SK-MEL-5 (cell line): ENCODE measurements at places on chromosomes 16 and 17.

- DNase-seq, result no peak
Observed at GRCh38 chr17:80363518-80364090, 51.4 kb upstream of the ENDOV start.

DNA sequence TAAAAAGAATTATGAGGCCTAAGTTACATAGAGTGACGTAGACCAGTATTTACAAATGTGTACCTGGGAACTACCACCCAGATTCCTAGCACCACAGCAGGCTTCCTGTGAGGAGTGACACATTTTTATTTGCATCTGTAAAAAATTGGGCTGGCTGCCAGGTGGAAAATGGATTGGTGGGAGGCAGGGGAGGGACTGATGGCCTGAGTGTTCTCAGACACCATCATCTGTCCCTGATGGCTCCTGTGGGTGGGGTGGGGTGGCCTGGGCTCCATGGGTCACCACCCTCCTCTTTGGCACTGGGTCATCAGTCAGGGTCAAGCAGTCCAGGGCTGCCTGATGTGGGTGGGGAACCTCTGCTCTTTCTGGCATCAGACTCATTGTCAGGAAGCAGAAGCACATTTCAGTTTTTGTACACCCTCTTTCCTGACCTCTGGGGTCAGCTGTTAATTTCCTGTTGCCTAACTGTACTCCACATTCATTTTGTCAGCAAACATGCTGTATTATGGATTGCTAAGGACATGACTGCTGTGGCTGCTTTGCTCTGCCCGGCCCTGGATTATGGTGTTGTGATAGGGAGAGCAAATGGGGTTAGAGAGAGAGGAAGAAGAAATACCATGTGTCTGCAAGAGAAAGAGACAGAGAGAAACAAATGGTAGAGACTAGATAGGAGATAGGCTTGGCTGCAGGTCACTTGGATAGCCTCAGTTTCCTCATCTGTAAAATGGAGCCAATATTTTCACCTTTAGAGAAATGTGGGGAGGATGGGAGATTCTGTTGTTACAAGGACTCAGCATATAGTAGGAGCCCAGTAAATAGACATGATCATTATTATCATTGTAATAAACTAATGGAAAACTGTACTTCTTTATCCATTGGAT lies 11.6 kb upstream of the MFAP4 start:
- DNase-seq, result no peak

DNA sequence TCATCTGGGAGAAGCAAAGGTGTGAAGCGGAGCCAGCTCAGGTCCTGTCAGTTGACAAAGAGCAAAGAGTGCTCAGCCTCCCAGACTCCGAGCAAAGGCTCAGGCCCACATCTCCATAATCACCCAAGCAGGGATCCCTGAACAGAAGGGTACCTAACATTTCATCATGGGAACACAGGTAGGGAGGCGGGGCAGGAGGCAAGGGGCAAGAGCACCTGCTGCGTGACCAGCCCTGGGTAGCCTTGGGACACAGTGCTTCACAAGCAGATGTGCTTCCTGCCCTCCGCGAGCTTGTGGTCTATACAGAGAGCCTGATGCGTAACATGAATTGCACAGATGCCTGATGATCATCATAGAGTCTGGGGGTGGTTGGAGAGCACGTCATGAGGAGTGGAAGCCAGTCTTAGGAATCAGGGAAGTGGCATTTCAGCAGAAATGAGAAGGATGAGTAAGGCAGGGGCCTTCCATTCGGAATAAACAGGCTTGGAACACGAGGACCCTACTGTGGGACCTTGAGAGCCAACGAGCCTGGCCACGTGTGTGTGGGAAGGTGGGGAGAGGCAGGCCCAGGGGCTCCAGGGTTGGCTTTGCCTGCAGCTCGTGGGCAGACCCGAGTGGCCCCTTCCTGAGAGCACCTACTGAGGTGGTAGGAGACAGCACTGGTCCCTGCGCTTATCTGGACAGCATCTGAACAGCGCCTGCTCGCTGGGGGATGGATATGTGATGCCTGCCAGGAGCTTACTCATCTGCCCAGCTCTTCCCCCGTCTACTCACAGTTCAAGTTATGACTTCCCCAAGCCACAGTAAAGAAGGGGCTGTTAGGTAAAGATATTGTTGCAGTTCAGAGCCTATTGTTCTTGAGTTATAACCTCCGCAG lies 125.8 kb downstream of the CCDC182 start:
- no peak for DNase-seq

DNA sequence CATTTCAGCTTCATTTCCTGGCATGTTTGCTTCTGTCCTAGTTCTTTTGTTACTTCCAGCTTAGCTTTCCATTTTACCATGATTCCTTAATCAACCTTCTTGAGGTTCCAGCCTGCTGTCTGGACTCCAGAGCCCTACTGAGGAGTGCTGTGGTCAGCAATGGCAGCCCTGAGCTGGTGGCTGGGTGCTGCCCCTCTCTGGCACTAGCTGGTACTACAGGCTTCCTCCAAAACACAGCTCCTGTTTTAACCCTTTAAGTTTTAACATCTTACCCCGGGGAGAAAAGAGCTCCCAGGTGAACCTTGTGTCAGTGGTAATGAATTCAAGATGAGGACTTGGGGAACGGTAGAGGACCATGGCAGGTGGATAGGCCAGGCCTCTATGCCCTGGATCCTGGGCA lies 395.5 kb downstream of the TMEM114 start:
- DNase-seq, result peak; percentile 40

- no peak for DNase-seq
Observed at GRCh38 chr17:63382826-63383225, 63.3 kb downstream of the CYB561 start.

GRCh38 chr16:85891033-85891775 lies 7.8 kb upstream of the IRF8 start:
- DNase-seq, result no peak

DNA sequence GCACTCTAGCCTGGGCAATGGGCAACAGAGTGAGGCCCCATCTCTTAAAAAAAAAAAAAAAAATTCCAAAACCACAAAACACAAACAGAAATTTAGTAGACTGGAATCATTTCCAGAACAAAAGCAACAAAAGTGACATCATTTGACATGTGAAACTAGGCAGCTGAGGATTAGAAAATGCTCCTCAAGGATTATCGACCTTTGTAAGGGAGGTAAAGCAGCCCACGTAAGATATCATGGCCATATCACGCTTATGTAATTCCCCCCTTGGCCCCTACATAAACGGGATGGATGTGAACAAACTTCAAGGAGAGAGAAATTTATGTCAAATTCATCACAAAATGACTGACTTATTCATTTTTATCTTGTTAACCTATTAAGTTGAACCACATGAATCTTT lies 83.3 kb downstream of the WDR59 start:
- no peak for DNase-seq

DNA sequence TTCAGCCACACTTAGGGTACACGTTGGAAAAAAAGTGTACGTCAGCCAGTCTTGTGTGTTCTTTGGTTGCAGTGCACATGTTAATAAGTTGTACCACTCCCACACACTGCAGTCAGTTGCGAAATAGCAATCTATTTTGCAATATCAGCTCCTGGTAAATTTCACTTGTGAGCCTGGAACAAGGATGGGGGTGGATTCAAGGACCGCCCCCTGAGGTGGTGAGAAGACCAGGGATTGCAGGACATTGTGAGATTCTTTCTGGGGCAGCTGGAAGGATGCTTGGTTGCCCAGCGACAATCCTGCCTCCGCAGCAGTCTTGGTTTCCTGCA lies 78.6 kb upstream of the ZFHX3 start:
- no peak for DNase-seq

DNA sequence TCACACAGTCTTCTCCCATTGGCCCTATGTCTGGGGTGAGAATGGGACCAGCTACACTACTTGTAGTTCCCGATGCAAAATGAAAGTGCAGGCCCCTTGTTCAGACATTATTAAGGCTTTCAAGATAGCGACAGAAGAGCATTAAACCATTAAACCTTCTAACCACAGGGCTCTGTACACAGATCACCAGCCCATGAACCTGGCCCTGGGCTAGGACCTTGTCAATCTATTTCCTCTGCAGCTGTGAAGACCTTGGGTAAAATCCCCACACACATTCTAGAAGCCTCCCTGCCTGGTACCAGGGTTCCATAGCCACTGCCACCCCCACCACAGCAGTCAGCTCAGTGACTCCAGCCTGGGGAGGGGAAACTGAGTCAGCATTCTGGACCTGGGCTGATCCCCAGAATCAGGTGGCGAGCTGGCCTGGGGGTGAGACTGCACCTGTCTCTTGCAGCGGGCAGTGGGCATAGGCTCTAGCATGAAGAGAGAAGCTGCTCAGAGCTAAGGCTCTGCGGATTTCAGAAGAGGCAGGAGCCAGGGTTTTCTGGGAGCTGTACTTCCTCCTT lies 119.7 kb upstream of the LHX1 start:
- DNase-seq, result no peak

GRCh38 chr17:59361916-59362810 lies 30.7 kb downstream of the YPEL2 start:
- no peak for DNase-seq

- no peak for DNase-seq
Observed at GRCh38 chr17:57940231-57940630, 15.0 kb downstream of the CUEDC1 start.

GRCh38 chr17:76106703-76107102 lies 3.1 kb upstream of the EXOC7 start:
- DNase-seq, result no peak

DNA sequence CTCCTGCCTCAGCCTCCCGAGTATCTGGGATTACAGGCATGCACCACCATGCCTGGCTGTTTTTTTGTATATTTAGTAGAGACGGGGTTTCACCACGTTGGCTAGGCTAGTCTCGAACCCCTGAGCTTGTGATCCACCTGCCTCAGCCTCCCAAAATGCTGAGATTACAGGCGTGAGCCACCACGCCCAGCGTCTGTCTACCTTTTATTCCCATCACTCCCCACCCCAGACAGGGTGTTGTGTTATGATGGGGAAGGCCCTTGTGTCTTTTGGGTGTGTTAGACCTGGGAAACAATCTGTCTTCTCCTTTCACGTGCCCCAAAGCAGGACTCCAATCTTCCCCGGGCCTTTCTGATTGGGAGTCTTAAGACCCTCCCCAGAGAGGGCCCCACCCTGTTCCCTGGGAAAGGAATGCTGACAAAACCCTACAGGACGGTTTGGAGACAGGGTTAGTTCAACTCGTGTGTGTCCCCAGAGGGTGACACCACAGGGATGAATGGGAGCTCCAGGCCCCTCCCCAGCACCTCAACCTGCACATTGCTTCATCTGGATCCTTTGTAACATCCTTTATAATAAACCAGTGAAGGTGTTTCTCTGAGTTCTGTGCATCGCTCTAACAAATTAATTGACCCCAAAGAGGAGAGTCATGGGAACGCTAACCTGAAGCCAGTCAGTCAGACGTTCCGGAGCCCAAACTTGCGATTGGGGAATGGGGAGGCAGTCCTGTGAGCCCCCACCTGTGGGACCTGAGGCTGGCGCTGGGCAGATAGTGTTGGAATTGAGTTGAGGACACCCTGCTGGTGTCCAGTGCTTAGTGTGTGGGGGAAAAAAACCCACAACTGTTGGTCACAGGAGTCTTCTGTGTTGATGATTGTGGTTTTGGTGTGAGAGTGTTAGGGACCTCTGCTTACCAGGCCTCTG lies 3.2 kb upstream of the ELOB start:
- DNase-seq, result no peak

GRCh38 chr16:79286646-79287423 lies 313.7 kb downstream of the MAF start:
- no peak for DNase-seq

- no peak for DNase-seq
Observed at GRCh38 chr16:63100082-63100481, 1063.8 kb upstream of the CDH8 start.

DNA sequence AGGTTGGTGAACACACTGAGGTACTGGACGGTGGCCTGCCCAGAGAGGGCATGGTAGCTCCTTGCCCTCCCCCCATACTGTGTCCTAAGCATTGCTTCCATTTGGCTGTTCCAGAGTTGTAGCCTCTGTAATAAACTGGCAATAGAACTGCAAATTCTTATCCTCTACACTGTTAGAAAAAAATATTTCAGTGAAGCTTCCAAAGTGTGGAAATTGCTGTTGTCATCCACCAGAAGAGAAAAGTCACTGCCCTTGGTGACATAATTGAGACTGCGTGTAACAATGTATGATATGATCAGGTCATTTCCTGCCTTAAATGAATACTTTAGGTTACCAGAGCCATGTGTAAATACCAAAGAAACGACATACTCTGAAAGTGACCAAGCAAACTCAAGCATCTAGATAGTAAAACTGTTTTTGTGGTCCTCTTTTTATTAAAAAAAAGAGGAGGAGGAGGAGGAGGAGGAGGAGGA lies 65.9 kb downstream of the CEP95 start:
- DNase-seq, result no peak

- no peak for DNase-seq
Observed at GRCh38 chr16:80189476-80190175, 351.2 kb upstream of the DYNLRB2 start.

- peak; percentile 79 for DNase-seq
Observed at GRCh38 chr17:47257651-47258339, 4.2 kb downstream of the ITGB3 start.

DNA sequence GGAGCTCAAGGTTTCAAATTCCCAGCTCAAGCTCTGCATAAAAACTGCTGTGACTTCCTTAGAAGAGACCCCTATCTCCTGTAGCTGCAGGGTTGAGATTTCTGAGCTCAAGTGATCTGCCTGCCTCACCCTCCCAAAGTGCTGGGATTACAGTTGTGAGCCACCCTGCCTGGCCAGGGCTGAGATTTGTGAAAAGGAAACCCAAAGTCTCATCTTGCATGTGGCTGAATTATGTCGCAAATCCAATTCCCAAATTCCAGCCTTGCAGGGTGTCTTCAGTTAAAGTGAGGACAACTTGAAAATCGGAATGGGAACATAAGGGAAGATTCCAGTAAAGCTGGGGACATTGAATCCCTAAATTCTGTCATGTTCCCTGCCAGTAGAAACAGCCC lies 14.2 kb upstream of the CETP start:
- no peak for DNase-seq

- DNase-seq, result no peak
Observed at GRCh38 chr17:28267720-28268609, 51.0 kb upstream of the TMEM97 start.

GRCh38 chr17:79176792-79177601 lies 102.4 kb downstream of the ENGASE start:
- DNase-seq, result no peak

DNA sequence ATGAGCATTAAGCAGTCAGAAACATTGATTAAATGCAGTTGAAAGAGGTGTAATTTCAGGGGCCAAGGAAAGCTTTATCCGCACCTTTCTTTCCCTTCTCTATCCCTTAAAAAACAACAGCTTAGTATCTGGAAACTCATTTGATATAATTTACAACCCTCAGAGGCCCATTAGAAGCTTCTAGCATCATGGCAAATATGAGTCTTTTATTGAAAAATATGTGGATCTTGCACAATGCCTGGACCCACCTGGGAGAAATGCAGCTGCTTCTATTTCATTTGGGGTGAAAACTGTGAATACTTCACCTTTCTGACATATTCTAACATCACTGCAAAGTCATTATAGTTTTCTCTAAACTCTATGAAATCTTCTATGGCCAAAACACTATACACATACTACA lies 492.2 kb upstream of the PSMD7 start:
- no peak for DNase-seq

GRCh38 chr17:78781104-78781892 lies 775 bp downstream of the CYTH1 start:
- peak; percentile 64 for DNase-seq
